SK-MEL-5 (cell line): ENCODE measurements at places on chromosomes 6 and 20.

GRCh38 chr6:124882579-124883393, 79.5 kb upstream of the RNF217 start:
- DNase-seq = no peak

DNA sequence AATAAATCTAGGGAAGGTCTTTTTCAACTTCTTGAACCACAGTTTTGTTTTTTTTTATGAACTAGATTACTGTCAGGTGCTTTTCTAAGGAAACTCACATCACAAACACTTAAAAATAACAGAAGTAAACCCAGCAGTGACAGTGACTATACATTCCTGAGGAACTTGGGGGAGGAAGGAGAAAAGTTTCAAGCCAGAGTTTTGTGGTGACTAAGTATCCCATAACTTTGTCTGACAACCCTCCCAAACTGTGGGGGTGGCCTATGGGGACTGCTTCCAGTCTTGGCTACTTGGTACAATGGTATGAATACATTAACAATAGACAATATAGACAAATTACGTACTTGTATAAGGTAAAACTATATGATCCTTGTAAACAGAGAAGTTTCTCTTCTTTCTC, 202.5 kb upstream of the MAN1A1 start:
- no peak for DNase-seq

DNA sequence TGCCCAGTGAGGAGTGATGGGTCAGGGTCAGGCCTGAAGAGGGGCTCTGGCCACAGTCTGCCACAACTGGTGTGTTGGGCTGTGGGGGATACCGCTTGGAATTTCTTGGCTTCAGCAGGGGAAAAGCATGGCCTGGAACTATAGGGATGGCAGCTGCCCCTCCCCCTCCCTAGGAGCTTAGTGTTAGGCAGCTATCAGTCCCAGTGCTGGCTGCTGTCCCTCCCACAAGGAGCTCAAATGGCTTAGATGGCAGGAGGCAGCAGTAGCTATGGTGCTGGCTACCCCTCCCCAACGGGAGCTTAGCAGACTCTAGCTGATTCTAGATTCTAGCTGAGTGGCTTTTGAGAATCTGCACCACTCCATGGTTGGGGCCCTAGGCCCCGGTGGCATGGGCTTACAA, 414.5 kb upstream of the HSF2 start:
- no peak for DNase-seq

DNA sequence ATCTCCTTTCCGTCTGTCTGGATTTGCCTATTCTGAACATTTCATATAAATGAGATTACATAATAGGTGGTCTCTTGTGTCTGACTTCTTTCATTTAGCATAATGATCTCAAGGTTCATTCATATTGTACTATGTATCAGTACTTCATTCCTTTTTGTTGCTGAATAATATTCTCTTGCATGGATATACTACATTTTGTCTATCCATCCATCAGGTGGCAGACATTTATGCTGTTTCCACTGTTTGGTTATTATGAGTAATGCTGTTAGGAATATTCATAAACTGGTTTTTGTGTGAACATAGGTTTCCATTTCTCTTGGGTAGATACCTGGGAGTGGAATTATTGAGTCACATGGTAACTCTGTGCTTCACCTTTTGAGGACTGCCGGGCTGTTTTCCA, 148.2 kb upstream of the PMEPA1 start:
- no peak for DNase-seq

- DNase-seq = no peak
Measured at GRCh38 chr6:138912308-138912707, 75.7 kb downstream of the REPS1 start.

GRCh38 chr6:20479060-20479459, 55.2 kb upstream of the CDKAL1 start:
- DNase-seq = peak; percentile 97

DNA sequence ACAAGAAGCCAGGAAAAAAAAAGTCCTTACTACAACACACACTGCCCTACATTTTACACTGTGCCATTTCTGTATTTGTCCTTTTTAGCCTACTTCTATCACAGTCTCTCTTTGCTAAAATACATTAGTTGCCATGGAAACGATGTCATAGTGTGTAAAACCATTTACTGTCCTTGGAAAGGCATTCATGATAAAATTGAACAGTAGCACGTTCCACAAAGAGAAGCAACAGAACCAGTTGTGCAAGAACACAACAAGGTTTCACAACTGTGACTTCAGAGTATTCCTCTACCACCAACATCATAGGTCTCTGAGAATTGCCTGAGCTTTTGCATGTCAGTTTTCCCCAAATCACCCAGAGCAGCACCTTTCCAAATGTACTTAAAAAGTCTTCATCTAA, 20.5 kb downstream of the FYN start:
- no peak for DNase-seq

GRCh38 chr20:19757487-19758132, 448 bp upstream of the RIN2 start:
- DNase-seq = peak; percentile 39

GRCh38 chr6:118869350-118869749, 24.6 kb upstream of the ASF1A start:
- DNase-seq = no peak

DNA sequence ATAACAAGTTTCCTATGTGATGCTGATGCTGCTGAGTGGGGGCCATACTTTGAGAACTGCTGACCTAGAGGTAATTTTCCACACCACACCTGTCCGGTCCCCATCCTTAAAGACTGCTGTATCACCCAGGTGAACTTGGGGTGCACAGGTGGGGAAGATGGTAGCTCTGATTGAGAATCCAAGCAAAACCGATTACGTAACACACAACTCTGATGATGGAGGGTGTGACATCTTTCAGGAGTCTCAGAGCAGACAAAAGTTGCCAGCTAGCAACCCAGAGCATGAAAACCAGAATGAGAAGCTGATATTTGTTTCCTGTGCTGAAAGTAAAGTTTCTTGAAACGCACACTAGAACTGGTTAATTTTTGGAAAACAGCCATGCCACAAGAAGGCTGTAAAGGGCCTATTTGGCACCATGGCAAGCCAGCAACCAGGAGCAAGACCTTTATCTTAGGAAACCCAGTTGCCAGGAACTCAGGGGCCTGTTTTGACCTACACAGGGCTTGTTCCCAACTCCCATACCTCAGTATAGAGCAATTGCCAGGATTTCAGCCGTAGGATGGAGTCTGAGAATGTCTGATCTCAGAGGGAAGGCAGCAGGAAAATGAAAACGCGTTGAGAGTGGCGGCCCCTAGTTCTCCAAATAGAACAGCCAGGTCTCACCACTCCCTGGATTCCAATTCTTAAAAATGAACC, 21.6 kb upstream of the TBC1D7 start:
- DNase-seq = no peak

DNA sequence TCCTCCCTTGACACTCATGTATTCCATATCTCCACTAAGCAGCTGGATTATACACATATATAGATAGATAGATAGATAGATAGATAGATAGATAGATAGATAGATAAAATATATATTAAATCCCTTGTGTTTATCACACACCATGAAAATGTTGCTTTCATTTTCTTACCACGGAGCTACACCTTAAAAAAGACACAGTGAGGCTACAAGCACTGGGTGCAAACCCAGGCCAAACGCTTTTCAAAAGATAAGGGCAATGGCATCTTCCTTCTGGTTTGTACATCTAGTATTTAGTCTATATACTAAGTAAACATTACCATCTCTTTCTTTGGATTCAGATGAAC, 377.1 kb downstream of the ESR1 start:
- DNase-seq = no peak

DNA sequence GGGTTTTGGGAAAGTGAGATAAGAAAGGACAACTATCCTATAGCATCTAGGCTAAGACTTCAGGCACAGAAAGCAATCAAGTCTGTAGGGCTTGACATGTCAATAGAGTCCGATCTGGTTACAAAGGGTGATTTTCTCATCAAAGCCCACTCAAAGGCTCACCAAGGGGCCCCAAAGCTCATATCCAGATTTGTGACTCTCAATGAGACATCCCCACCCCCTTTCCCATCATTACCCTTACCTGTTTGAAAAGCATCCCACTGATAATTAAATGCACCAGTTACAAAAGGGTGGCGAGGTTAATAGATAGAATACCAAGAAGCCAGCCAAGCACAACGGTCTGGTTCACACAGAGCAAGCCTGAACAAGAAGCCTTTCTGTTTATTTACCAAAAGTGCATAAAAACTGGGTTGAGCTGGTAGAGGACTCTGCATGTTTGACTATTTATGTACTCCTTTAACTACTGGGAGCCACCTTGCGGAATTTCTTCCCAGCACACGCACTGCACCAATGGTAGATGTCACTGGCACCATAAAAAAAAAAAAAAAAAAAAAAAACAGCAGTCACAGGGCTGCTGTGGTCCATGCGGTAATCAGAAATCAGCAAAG, 6.1 kb downstream of the JAG1 start:
- DNase-seq = no peak
